ENCODE measurements at places on chromosomes 5 and 9.

GRCh38 chr9:35079041-35079425 lies 709 bp downstream of the FANCG start:
- H3K4me3 ChIP-seq: peak overlapping the region; percentile 64
- no peaks in the 10 kb centered on the region for H3K27me3 ChIP-seq
- DNase-seq: no peak
- H3K27ac ChIP-seq: no peak overlapping the region
- peaks cover 10% of the 10 kb centered on the region for H3K4me1 ChIP-seq

DNA sequence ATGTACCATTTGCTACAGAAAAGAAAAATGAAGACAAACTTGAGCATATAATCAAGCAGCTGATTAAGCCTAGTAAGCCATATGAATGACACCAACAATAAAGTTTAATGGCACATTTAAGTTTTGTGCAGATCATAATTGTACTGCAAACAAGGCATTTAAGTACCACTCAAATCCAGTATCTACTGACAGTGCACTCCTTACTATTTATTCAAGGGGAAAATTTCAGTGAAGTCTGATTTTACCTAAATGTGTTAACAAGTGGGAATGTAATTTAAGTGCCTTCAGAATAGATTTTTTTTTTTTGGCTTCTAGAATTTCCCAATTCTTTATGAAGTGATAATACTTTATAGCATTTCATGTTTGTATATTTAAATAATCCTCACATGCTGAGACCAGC lies 341.0 kb upstream of the POU5F2 start:
- H3K4me3 ChIP-seq: no peak overlapping the region
- no peaks in the 10 kb centered on the region for H3K36me3 ChIP-seq
- H3K27me3 ChIP-seq: no peaks in the 10 kb centered on the region
- H3K4me1 ChIP-seq: peaks cover 2% of the 10 kb centered on the region
- no peak overlapping the region for H3K27ac ChIP-seq

DNA sequence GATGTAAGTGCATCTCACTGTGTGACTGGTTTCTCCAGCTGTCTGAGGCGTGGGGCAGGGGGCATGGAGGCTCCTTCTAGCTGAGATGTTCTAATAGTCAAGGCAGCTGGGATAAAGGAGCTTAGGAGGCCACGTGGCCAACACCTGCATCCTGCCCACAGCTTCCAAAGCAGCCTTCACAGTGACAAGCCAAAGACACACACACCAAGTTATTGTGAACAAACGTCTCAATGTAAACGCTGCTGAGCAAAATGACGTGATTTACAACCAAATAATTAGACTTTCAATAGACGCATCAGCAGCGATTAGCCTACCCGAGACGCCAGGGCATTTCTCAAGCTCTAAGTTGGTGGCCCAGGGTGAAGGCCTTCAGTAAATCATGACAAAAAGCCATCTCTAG lies 23.2 kb upstream of the SLC25A51 start:
- no peaks in the 10 kb centered on the region for H3K4me1 ChIP-seq
- H3K4me3 ChIP-seq: no peak overlapping the region
- DNase-seq: no peak
- H3K27ac ChIP-seq: no peak overlapping the region

GRCh38 chr5:138850865-138851435 lies 24.2 kb downstream of the LRRTM2 start:
- peaks cover 3% of the 10 kb centered on the region for H3K4me1 ChIP-seq
- H3K27ac ChIP-seq: no peak overlapping the region
- no peaks in the 10 kb centered on the region for H3K36me3 ChIP-seq
- no peak for DNase-seq

GRCh38 chr9:114424126-114424525 lies 36.3 kb upstream of the AKNA start:
- no peak overlapping the region for H3K27ac ChIP-seq
- H3K27me3 ChIP-seq: no peaks in the 10 kb centered on the region
- DNase-seq: no peak
- H3K4me3 ChIP-seq: no peak overlapping the region
- no peaks in the 10 kb centered on the region for H3K4me1 ChIP-seq
- H3K36me3 ChIP-seq: no peaks in the 10 kb centered on the region

GRCh38 chr5:639253-639530 lies 27.1 kb downstream of the CEP72 start:
- H3K4me3 ChIP-seq: no peak overlapping the region
- no peaks in the 10 kb centered on the region for H3K27me3 ChIP-seq
- no peaks in the 10 kb centered on the region for H3K4me1 ChIP-seq
- no peaks in the 10 kb centered on the region for H3K36me3 ChIP-seq
- H3K27ac ChIP-seq: no peak overlapping the region

GRCh38 chr5:34734326-34734725 lies 78.2 kb downstream of the RAI14 start:
- no peaks in the 10 kb centered on the region for H3K27me3 ChIP-seq
- no peak for DNase-seq
- no peak overlapping the region for H3K4me3 ChIP-seq
- H3K36me3 ChIP-seq: no peaks in the 10 kb centered on the region
- H3K4me1 ChIP-seq: peaks cover 5% of the 10 kb centered on the region

DNA sequence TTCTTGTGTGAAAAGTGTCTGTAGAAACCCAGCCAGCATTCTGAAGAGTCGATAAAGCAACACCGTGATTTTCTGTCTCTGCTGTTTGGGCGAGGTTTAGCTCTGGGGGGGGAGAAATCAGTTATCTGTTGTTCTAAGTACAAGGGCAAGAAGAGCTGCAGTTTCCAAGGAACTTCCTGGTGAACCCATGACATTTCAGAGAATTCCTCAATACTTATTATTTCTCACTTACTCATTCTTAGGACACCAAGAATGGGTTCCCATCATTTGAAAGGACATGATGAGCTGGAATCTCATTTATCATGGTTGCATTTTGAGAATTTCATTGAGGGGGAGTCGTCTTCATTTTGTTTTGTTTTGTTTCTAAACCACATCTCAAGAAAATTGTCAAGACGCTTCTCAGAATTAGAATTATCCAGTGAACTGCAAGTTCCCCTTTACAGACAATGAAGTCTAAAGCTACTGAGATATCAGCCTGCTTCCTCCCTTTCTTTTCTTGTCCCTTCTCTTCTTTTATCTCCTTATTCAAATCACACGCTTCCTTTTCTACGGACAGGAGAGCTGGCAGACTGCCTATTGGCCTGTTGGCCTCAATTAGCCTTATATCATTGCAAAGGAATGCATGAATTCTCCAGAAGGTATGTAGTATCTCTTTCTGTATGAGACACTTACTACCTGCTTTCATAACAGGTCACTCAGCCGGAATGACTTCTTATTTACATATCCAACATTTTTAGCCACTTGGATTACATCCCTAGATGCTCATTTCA lies 53.7 kb downstream of the ZNF462 start:
- peaks cover 17% of the 10 kb centered on the region for H3K4me1 ChIP-seq
- no peak overlapping the region for H3K4me3 ChIP-seq
- DNase-seq: peak; percentile 49

DNA sequence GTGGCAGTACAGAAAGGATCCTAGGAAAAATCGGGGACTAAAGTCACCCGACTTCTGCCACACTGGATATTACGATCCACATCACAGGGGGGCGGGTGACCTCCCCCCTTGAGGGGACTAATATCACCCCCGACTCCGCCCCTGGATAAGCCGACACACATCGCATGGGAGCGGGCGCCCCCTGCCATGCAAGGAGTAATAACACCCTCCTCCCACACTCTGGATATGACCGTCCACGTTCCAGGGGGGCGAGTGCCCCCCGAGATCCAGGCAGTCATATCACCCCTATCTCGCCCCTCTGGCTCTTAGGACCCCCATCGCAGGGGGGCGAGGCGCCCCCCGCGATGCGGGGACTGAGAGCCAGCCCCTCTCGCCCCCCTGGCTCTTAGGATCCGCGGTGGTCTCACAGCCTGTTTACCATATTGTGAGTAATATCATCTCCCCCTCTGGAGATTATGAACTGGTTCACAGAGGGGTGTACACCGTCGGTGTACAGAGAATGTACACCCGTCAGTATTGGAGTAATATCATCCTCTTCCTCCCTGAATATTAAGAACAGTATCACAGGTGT lies 423.0 kb downstream of the DIRAS2 start:
- H3K27ac ChIP-seq: no peak overlapping the region
- no peaks in the 10 kb centered on the region for H3K27me3 ChIP-seq
- no peak overlapping the region for H3K4me3 ChIP-seq
- no peaks in the 10 kb centered on the region for H3K4me1 ChIP-seq
- H3K36me3 ChIP-seq: no peaks in the 10 kb centered on the region

GRCh38 chr5:149936044-149936699 lies 8.4 kb downstream of the PDE6A start:
- H3K36me3 ChIP-seq: no peaks in the 10 kb centered on the region
- H3K27ac ChIP-seq: no peak overlapping the region
- DNase-seq: no peak
- H3K27me3 ChIP-seq: no peaks in the 10 kb centered on the region
- no peak overlapping the region for H3K4me3 ChIP-seq
- H3K4me1 ChIP-seq: no peaks in the 10 kb centered on the region

- no peaks in the 10 kb centered on the region for H3K27me3 ChIP-seq
- H3K27ac ChIP-seq: no peak overlapping the region
Observed at GRCh38 chr9:112322701-112323377, 10.6 kb downstream of the PTBP3 start.

GRCh38 chr9:34069831-34070230 lies 21.1 kb upstream of the UBAP2 start:
- peaks cover 5% of the 10 kb centered on the region for H3K4me1 ChIP-seq
- peak overlapping the region; percentile 56 for H3K27ac ChIP-seq
- H3K36me3 ChIP-seq: no peaks in the 10 kb centered on the region
- H3K27me3 ChIP-seq: no peaks in the 10 kb centered on the region

DNA sequence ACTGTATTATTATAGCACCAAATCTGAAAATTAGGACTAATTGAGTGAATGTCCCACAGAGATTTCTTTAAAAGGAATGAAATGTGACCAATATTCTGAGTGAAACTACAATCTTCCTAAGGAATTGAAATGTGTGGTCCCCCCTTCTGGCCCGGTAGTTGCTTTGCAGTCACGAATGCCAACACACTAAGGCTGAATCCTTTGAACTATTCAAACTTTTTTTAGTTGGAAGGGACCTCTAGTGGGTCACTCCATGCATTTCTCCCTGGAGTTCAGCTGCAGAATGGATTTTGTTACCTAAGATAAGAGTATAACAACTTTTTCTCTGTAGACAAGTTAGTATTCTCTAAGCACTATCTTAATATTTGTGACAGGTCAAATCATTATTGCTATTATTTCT lies 2.8 kb downstream of the CDH6 start:
- no peaks in the 10 kb centered on the region for H3K36me3 ChIP-seq
- DNase-seq: no peak
- H3K4me3 ChIP-seq: no peak overlapping the region
- no peaks in the 10 kb centered on the region for H3K4me1 ChIP-seq
- no peak overlapping the region for H3K27ac ChIP-seq

GRCh38 chr5:95918421-95919006 lies 43.1 kb downstream of the ELL2 start:
- no peaks in the 10 kb centered on the region for H3K36me3 ChIP-seq
- H3K4me1 ChIP-seq: peaks cover 6% of the 10 kb centered on the region
- H3K4me3 ChIP-seq: no peak overlapping the region

Data from ovary (tissue), 10 donors.